Psoas muscle (tissue), 8 donors: ENCODE measurements at places on chromosomes 16 and 17. TPM values are rescaled to one million over a fixed set of nuclear protein-coding genes. Genes with fewer than 3 reads are reported as not detected.

The HAP1 gene
- total RNA-seq, result 0.06 TPM

The CUEDC1 gene
- 67.2 TPM for total RNA-seq

The SOCS3 gene
- total RNA-seq, result 43.5 TPM

The MAP2K4 gene
- 34.2 TPM for total RNA-seq

The SLC5A10 gene
- not detected for total RNA-seq

The TERF2IP gene
- total RNA-seq, result 57.2 TPM

The NEUROD2 gene
- not detected for total RNA-seq

The GNG13 gene
- total RNA-seq, result not detected

The FMNL1 gene
- 6.5 TPM for total RNA-seq

The MT4 gene
- total RNA-seq, result not detected

The FOXN1 gene
- total RNA-seq, result not detected

The SLC16A6 gene
- total RNA-seq, result 47.7 TPM

The USP36 gene
- total RNA-seq, result 40.5 TPM

The INCA1 gene
- 3.8 TPM for total RNA-seq

The CHAD gene
- total RNA-seq, result 0.76 TPM

The HS3ST4 gene
- not detected for total RNA-seq

The FOXJ1 gene
- total RNA-seq, result not detected

The TP53TG3E gene
- not detected for total RNA-seq

The MC1R gene
- 0.77 TPM for total RNA-seq

The KCNJ12 gene
- 27.5 TPM for total RNA-seq

The GJC1 gene
- 4.7 TPM for total RNA-seq

The C16orf46 gene
- 0.27 TPM for total RNA-seq

The TEX19 gene
- not detected for total RNA-seq
